ENCODE measurements at places on chromosomes 2 and 18.

- DNase-seq = no peak
These were observed 135.0 kb downstream of the IKZF2 start for GRCh38 chr2:213016166-213016983.

GRCh38 chr18:1648712-1649111, 744.0 kb downstream of the ADCYAP1 start:
- DNase-seq = no peak

GRCh38 chr2:69786052-69786560, 43.4 kb upstream of the GMCL1 start:
- DNase-seq = no peak

DNA sequence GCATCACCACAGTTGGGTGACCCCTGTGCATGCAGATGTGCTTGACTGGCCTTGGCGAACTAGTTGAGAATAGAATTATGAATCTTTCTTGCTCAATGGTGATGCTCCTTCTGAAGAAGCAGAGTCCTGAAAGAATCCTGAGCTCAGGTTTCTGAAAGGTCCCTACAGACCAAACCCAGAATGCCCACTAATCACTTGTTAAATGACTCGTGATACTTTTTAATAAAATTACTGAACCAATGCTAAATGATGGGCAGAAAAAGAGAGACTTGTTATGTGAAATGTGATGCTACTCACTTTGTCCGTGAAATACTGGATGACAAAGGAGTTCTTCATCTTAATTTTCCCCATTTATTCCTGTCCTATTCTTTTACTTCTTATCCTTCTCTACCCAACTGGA, 263.5 kb upstream of the LRRTM1 start:
- no peak for DNase-seq

- DNase-seq = no peak
These were observed 1.0 kb upstream of the B3GNT7 start for GRCh38 chr2:231394211-231395141.

GRCh38 chr2:6626401-6627012, 239.2 kb downstream of the CMPK2 start:
- no peak for DNase-seq

DNA sequence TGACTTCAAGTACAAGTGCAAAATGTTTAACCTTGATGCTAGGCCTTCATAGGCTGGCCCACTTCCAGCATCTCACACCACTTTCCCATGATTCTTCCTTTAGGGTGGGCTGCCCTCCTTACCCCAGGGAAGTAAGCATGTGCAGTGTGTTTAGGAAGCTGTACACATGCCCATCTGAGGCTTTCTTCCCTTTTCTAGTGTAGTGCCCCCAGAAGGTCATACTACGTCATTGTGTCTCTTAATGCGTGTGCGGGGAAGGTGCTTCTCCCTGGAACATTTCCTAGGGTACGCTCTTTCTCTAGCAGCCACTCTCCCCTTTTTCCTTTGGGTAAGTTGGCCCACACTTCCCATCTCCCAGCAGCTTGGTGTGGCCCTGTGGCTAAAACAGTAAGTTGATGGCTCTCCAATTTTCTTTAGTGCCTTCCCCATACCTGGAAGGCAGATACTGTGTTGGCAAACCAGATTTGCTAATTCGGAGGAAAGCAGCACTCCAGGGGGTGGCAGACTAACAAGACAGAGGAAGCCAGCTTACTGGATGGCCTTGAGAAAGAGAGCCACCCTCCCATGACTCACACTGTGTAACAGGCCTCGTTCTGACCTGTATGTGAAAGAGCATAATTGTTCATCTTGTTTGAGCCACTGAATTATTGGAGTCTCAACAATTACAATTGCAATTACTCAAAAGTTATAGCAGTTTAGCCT, 1.1 kb upstream of the SULT6B1 start:
- DNase-seq = no peak

- DNase-seq = no peak
These were observed 35.8 kb downstream of the METTL4 start for GRCh38 chr18:2535419-2535910.
